Stimulated activated CD8-positive, alpha-beta memory T cell treated with anti-CD3 and anti-CD28 coated beads, Interleukin-7, amount 100 ng/mL, for 24 hours (primary cell): ENCODE measurements at places on chromosomes 12 and 14.

DNA sequence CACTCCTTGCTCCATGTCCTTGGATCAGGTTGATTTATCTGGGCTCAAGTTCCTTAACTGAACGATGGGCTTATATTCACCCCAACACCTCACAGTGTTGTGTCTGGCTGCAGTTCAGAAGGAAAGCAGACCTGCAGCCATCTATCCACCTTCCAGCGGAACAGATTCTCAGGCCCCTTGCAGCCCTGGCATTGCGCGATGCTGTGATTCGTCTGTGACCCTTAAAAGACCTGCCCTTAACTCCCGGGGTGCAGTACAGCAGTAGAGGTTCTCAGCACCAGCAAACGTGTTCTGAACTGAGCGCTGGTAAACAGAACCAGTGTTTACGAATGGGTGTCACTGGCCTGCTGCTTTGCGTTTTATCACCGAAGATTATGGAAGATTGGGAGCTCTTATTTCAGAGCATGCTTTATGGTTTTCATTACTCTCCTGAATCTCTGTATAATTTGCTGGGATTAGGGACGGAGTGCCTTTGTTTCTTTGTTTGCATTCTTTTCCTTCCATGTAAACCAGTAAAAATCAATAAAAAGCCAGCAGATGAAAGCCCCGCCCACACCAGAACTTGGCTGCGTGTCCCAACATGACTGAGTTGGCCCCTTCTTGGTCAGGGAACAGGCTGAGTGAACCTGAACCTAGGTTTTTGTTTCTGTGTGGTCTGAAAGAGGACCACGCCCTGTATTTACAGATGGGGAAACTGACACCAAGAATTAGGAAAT, 286.7 kb upstream of the CRY1 start:
- DNase-seq, result no peak

DNA sequence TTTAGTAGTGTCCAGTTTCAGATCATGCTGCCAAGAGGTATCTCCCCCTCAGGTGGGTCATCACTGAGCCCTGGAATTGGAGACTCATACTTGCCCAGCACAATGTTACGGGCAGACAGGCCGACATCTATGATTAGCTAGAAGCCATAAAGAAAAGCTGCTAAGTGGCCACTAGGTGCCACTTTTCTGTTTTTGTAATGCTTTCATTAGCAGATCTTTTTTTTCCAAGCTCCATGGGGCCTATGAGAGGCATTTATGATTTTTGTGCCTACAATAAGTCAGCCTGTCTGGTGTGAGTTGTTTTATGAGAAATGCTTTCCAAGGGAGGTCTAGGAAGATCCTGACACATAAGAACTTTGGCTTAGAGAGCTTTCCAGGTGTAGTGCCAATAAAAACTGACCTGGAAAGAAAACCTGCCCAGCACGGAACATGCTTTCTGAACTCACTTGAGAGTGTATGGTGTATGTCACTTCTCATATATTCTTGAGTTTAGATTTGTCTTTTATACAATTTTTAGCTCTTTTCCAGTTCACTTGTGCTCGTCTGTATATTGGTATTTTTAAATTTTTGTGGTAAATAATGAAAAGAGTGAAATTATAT, 21.8 kb upstream of the SMCO2 start:
- no peak for DNase-seq

GRCh38 chr14:50334211-50334610, 22.1 kb downstream of the DMAC2L start:
- no peak for DNase-seq

GRCh38 chr12:113463746-113464451, 7.8 kb downstream of the LHX5 start:
- DNase-seq, result no peak

DNA sequence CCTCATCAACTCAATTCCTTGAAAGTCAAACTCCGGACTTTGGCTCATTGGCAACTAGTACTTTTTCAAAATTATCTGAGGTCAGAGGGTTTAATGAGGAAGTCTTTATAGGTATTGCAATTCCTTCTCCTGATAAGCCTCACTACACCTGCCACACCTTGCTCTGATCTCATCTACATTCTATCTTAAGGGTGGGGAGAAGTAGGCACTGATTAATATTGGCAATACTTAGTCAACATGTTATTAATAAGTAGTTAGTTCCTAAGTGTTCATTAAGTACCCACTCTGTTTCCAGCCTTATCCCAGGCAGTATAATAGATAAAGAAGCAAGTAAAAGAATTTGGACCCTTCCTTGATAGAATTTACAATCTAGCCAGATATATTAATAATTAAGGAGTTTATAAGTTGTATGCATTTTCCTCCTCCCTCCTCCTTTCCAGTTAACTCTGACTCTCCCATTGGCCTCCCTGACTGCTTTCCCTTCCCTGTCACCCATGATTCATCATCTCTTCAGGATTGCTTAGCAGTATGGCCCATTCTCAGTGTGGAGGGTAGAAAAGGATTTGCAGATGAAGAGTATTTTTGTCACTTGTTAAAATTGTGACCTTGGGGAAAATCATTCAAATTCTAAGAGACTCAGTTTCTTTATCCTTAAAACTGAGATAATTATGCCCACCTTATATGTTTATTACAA, 231.0 kb upstream of the ATP2B1 start:
- DNase-seq, result no peak

GRCh38 chr12:63965936-63966605, 121.6 kb downstream of the SRGAP1 start:
- no peak for DNase-seq

GRCh38 chr12:79023261-79023660, 158.7 kb downstream of the SYT1 start:
- no peak for DNase-seq

DNA sequence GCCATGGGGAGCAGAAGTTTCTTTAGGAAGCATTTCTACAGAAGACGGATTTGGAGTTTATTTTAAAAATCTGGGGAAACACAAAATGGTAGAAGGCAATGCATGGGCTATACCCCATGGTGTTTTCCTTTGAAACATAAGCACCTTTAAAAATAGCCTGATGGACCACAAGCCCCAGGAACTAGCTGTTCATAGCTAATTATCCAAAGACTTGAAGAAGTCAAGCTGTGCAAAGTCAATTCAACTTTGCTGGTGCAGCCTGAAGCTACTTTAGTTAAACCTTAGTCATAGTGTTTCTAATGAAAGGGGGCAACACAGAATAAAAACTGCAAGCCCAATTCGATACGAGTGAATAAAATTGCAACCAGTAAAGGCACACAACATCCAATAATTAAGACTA, 732.5 kb downstream of the GALC start:
- no peak for DNase-seq

GRCh38 chr12:6437586-6437985, 7.2 kb upstream of the CD27 start:
- DNase-seq, result no peak
